ENCODE measurements at places on chromosomes 13 and 19.
A peak's percentile ranks its signal among the peaks of the same experiment; 100 is the strongest.

DNA sequence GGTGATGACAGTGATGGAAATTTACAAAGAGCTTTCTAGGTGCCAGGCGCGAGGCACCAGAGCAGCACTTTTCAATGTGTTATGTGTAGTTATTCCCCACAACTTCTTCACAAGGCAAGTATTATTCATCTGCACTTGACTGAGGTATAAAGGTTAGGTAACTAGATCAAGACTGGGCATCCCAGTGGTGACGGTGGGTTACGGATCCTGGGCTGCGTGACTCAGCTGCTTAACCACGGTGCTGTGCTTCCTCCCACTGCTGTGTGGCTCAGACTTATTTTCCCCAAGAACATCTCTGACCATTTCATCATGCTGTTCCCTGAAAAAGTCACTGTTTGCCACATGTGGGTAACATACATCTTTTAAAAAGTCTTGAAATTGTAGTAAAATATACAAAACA lies 19.3 kb downstream of the EDDM13 start:
- no peak for DNase-seq

GRCh38 chr19:2135474-2136402 lies 15.6 kb downstream of the AP3D1 start:
- no peak for DNase-seq

DNA sequence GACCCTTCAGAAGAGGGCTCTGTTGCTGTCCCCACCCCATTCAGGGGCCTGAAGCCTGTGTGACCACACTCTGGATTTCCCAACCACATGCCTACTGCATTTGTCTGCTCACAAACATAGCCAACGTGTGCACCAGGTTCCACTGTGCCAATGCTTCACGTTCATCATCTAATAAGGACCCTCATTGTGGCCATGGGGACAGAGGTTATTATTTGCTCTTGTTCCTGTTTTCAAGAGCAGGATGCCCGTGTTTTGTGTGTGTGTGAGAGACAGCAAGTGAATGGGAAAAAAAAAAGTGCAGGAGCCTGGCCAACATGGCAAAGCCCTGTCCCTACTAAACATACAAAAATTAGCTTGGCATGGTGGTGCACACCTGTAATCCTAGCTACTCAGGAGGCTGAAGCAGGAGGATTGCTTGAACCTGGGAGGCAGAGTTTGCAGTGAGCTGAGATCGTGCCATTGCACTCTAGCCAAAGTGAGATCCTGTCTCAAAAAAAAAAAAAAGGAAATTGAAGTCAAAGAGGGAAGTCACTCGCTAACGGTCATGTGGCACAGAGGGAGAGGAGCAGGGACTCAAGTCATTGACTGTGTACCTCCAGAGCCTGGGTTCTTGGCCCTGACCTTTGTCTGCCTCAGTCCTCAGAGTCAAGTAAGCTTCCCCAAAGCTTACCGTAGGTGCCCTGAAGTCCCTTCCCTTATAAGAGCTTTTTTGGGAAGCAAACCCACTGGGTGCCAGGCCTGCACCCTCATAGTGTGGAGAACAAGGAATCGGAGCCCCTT lies 6.9 kb downstream of the B3GNT8 start:
- no peak for DNase-seq

DNA sequence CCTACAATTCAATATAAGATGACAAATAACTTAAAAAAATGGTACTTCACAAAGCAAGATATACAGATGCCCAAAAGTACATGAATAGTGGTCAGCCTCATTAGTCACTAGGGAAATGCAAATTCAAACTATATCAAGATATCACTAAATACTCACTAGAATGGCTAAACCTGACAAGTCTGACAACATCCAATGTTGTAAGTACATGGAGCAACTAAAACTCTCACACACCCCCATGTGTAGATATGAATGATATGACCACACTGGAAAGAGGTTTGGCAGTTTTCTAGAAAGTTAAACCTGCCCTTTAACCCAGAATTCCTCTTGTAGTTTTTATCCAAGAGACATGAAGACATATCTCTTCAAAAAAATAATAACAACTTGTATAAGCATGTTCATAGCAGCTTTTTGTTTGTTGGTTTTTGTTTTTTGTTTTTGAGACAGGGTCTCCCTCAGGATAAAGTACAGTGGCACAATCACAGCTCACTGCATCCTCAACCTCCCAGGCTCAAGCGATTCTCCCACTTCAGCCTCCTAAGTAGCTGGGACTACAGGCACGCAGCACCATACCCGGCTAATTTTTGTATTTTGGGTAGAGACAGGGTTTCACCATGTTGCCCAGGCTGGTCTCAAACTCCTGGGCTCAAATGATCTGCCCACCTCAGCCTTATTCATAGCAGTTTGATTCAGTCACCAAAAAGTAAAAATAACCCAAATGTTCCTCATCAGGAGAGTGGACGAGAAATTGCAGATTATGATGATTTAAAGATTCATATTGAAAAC lies 55.1 kb downstream of the RFX2 start:
- no peak for DNase-seq

DNA sequence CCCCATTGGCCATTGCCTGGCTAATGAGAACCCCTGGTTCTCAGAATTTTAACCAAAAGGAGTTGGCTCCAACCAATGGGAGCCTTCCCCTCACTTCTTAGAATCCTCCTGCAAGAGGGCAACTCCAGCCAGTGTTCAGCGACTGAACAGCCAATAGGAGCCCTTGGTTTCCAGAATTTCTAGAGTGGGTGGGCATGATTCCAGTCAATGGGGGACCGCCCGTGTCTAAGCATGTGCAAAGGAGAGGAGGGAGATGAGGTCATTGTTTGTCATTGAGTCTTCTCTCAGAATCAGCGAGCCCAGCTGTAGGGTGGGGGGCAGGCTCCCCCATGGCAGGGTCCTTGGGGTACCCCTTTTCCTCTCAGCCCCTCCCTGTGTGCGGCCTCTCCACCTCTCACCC lies 9.5 kb upstream of the SWSAP1 start:
- no peak for DNase-seq

GRCh38 chr13:112150352-112150751 lies 83.4 kb downstream of the SOX1 start:
- no peak for DNase-seq

DNA sequence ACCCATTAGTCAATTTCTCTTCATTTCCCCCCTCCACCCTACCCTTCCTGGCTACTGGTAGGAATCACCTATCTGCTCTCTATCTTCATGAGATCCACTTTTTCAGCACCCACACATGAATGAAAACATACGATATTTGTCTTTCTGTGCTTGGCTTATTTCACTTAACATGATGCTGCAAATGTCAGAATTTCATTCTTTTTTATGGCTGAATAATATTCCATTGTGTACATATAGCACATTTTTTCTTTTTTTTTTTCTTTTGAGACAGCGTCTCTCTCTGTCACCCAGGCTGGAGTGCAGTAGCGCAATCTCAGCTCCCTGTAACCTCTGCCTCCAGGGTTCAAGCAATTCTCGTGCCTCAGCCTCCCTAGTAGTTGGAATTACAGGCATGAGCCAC lies 9.9 kb upstream of the CALM3 start:
- DNase-seq, result no peak

DNA sequence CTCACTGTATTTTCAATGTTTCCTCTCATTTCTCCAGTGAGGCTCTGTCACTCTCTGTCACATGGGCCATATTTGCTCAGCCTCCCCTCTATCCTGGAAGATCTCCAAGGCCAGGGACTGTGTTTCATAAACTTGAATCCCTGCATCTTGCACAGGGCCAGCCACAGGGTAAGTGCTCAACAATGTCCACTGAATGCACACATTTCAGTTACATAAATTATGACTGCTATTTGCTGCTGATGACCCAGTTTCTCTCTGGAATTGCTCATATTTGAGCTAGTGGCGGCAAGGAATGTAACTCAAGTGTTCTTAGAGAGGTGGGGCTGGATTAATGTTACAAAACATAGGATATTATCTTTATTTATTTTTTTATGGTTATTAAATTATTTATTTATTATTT lies 6.1 kb downstream of the CLC start:
- no peak for DNase-seq

DNA sequence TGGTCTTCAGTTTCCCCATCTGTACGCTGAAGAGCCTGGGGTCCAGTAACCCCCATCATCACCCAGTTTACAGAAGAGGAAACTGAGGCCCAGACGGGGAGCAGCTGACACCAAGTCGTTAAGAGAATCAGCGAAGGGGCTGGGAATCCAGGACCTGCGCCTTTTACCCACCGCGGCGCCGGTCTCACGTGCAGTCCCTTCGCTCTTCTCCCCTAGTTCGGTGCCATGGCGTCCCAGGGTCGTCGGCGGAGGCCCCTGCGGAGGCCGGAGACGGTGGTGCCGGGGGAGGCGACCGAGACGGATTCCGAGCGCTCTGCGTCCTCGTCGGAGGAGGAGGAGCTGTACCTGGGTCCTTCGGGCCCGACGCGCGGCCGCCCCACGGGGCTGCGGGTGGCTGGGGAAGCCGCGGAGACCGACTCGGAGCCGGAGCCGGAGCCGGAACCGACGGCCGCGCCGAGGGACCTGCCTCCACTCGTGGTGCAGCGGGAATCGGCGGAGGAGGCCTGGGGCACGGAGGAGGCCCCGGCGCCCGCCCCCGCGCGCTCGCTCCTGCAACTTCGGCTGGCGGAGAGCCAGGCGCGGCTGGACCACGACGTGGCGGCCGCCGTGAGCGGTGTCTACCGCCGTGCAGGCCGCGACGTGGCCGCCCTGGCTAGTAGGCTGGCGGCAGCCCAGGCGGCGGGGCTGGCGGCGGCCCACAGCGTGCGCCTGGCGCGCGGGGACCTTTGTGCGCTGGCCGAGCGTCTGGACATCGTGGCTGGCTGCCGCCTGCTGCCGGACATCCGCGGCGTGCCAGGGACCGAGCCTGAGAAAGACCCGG lies 698 bp downstream of the BLOC1S3 start:
- DNase-seq, result no peak

GRCh38 chr13:26050568-26051230 lies 1.1 kb downstream of the SHISA2 start:
- peak; percentile 47 for DNase-seq

- no peak for DNase-seq
Observed at GRCh38 chr13:38850868-38851626, 139.6 kb downstream of the STOML3 start.

DNA sequence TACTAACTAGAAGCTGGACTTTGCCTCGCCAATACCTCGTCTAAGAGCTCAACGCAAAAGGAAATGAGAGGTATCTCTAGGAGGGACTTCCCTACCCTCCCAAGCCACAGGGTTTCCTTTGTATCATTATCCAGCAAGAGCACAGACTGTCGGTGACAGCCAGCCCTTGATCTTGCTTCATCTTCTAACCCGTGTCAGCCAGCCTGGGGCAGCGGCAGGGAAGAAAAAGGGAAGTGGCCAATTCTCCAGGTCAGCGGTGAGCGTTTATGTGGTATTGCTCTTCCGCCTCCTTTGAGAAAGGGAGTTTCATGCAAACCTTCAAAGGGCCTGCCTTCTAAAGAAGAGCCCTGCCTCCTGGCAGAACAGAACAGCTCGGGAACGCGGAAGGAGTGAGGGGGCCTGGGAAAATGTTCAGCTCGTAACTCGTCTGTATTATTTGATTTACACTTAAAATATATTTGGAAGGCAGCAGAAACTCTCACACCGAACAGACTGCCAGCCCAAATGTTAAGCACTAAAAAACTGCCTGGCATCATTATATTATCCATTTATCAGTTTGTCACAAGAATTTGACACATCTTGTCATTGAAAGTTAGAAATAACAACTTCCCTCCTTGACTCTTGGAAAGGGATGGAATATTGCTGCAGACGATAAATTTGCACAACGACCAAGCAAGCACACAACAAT lies 41.8 kb downstream of the EFNB2 start:
- DNase-seq, result no peak

- no peak for DNase-seq
Observed at GRCh38 chr13:110447058-110447511, 114.4 kb downstream of the RAB20 start.

DNA sequence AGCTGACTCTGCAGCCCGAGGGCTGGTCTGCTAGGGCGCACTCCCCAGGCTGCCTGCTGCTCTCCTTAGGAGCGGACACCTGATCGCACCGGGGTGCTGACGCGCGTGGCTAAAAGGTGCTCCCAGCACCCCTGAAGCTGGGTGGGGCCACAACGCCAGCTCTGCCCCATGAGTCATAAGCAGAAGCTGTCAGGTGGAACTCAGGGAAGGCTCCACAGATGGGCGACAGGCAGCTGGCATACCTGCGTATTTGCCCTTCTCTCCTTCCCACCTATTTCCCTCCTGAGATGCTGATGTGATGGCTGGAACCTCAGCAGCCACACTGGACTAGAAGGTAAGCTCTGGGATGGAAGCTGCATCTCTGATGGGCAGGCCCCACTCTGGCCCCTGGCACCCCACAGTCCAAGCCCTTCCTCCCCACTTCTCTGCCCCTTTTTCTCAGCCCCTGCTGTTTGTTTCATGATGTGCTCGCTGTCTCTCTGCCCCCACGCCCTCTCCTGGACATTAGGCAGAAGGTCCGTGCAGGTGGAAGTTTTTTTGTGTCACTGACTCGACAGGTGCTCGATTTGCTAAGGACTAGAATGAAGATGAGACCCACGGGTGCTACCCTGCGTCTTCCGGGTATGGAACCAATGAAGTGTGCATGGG lies 30.3 kb upstream of the CACTIN start:
- no peak for DNase-seq

DNA sequence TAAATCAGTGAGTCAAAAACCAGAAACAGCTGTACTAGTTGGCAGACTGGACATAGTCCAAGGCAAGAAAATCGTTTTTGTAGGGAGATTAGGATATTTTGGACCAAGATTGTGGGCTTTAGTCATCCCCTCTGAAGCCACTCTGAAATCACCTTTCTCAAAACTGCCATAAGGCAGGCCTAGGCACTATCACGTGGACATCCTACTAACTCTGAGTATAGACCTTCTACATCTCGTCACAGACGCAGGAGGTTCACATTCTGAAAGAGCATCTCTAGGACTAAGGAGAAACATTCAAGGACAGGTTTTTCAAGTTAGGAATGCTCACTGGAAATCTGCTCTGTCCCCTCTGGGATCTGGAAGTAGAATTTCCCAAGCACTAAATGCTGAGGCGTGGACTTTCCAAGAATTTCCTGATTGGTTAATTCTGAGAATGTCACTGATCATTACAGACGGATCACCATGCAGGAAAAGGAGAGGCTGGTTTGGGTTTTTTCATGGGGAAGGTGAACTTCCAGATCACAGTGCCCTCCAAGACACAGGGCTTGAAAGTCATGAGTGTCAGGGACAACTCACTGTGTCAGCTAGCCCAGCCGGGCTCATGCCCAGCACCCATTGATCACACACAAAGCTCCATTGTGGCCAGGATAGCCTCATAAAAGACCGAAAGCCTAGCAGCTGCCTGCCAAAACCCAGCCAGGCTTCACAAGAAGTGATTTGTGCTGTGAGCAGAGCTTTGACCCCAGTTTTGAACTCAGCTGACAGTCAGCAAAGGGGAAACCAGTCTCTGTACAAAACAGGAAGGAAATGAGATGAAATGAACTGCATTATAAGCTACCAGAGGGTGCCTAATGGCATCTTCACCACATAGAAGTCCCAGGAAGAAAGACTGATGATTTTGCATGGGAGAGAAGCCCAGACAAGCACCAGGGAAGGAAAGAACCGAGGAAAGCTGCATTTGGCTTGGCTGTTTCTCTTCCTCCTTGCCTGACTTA lies 2.7 kb upstream of the RUBCNL start:
- no peak for DNase-seq

DNA sequence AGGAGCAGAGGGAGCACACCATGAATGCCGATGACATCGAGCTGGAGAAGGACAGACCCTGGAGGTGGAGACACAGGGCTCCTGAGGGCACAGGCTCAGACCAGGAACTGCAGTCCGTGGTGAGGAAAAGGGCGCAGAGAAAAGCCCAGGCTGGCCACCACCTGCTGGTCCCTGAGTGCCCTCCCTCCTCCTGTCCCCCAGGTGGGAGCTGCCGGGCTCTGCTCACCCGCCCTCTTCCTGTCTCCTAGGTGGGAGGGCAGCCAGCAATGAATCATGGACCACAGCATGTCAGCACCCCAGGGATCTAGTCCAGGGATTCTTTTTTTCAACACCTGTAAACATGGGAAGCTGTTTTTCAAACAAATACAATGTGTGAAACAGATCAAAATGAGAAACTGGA lies 94.6 kb upstream of the ARHGEF7 start:
- peak; percentile 45 for DNase-seq
